ENCODE measurements at places on chromosomes 3 and 15.

DNA sequence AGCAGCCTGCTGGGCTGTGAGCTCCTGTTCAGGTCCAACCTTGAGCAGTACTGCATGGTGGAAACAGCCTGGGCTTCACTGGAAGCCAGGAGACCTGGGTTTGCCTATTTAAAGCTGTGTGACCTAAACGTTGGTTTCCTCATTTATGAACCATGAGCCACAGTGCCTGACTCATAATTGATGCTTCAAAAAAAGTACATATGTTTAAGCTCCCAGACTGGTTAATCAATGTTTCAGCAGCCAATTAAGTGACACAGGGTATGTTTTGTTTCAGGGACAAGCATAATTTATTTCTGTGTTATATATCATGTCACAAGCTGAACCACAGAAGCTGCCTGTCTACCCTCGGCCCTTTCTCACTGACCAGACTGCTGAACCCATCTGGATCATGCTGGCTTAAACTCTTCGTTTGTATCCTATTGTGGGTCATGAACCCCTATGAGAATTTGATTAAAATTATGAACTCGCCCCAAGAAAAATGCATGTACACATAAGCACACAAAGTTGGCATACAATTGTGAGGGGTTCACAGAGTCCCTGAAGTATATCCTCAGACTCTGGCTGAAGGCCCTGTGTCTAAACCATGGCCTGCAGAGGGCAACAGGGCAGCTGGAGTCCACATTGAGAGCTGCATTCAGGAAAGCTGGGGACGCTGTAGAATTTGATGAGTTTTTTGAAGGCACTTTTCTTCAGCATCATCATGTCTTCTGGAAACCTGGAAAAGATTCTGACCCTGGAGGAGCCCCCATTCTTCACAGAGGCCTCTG, 23.7 kb downstream of the HDC start:
- no peak for DNase-seq

DNA sequence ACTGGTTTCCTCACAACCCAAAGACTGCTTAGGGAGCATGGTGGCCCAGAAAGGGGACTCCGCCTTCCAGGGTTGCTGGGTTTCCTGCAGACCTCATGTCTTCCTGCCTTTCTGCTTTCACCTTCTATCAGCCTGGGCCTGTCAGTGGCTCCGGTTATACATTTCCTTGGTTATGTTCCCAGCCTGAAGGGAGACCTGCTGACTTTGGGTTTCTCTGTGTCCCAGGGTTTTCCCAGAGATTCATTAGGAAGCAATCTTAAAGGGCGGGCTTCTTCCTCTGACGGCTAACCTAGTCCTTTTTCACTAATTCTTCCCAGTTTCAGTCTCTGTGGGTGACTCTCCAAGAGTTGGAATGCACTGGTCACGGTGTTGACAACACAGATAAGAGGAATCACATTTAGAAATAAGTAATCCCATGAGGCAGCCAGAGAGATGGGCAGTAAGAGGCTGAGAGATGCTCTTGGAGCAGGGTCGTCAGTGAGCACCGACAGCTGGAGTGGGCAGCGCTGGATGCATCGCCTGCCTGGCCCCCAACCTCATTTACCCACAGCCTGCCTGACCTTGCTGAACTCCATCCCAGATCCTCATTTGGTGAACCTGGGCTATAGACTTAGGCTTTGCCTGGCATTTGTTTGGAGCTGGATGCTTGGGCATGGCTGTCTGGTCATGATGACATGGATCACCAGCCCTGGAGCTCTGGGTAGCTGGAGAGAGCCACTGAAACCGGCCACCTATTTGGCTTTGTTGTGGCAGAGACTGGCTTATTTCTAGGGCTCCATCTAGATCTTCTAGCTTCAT, 10.0 kb upstream of the EHD4 start:
- DNase-seq: no peak

DNA sequence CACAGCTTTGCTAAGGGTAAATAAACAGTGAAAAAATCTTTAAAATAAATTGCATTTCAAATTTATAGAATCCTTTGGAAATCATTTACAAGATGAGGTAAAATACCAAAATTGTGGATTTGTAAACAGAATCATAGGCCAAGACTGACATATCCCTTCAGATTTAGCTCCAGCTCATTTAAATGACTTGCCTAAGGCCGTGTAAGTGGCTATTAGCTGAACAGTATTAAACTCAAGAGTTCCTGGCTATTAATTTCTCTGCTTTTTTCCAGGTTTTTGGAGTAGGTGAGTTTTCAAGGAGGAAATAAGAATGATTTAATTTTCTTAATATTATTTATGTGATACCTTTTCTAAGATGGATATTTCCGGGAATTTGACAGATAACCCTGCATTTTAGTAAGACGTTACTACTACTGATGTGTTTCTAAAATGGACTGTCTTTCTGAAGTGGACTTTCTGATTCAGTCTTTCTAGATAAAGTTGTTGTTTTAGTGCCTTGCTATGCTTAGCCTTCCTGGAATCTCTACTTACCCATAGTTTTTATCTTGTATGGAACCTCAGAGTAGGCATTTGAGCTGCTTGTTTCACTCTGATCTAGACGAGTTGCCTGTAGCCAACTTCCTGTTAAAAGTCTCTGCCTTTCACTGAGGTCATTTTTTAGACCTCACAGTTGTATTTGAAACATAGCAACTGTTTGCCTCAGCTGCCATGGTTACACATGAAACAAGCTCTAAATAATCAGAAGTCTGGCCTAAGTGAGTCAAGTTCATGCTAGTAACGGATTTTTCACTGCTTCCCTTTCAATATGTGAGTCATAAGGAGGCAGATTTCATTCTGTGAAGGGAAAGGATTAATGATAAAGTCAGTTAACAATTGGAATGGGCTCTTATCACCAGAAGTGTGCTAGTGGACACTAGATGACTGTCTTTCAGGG, 127.0 kb downstream of the KLHL25 start:
- DNase-seq: no peak

DNA sequence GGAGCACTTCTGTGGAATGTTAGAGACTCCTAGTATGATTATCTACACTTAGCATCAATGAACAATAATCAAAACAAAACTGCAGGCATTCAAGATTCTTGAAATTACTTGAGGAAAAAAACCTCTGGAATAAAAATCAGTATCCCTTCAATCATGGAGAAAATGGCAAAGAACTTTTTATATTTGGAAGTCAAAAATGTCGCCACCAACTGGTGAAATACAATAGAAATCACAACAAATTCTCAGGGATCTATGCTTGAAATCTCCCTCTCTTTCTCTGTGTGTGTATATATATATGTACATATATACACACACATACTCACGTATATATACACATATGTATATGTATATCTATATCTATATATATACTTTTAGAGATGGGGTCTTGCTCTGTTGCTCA, 378.9 kb upstream of the ALCAM start:
- DNase-seq: no peak

DNA sequence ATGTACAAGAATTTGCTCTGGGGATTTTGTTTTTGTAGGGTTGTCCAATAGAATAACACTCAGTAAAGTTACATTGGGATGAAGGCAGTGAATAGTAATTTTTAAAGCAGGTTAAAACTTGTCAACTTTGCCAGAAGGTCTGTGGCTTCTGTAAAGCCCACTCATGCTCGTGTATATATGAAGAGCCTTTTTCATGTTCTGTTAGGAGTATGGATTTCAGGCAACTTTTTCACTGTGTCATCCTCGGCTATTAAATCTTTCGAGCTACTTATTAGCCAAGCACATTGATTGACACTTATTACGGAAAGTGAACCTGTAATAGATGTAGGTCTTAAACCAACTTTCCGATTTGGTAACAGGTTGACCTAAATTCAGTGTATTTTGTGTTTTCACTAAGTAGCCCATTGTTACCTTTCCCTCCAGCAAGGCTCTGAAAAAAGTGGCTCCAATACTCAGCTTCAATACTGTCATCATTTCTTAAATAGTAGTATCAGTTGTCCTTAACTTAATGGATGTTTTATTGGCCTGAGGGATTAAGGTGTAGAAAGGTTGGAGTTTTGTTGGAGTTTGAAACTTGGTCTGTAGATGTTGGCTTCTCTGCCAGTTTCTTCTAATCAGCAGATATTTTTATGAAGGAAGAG, 1.7 kb downstream of the PAK2 start:
- DNase-seq: no peak

DNA sequence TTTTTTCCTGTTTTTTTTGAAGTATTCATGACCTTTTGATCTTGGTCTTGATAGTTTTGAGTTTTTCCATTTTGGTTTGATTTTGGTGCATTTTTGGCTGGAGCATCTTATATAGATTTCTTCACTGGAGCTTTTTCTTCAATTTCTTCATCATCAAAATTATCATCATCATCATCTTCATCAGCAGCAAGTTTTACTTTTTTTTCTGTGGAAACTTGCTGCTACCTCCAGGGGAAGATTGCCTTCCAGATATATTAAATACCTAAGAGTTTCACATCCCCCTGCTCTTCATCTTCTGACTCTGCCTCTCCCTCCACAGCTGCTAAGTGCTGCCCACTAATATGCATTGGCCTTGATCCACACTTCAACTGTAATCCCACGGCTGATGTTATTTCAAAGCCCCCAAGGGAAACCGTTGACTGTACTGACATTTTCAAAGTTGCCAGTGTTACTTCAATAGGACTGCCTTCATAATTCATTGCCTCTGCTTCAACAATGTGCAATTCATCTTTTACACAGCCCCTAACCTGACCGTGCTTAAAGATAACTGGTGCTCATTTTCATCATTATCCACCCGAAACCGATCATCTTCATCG, 151.7 kb downstream of the NR1D2 start:
- no peak for DNase-seq

- no peak for DNase-seq
Observed at GRCh38 chr3:61537366-61537765, 24.0 kb upstream of the PTPRG start.

GRCh38 chr15:79078763-79079410, 11.7 kb downstream of the RASGRF1 start:
- DNase-seq: no peak

DNA sequence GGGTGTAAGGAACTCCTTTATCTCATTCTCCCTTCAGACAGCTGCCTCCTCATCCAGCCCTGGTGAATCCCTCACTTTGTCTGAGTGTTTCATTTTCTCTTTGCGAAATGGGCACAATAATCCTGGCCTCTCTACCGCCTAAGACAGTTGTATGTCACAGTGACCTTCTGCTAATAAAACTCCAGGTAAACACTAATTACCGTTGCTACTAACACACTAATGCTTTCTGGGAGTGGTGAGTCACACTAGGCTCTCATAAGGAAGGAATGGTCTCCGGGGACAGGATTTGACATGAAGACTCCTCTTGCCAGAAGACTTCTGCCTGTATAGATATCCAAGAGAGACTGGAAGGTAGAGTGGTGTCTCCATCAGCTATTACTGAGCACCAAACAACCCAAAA, 71.7 kb upstream of the SNRK start:
- no peak for DNase-seq

GRCh38 chr3:22728406-22728805, 474.7 kb upstream of the UBE2E2 start:
- DNase-seq: no peak

DNA sequence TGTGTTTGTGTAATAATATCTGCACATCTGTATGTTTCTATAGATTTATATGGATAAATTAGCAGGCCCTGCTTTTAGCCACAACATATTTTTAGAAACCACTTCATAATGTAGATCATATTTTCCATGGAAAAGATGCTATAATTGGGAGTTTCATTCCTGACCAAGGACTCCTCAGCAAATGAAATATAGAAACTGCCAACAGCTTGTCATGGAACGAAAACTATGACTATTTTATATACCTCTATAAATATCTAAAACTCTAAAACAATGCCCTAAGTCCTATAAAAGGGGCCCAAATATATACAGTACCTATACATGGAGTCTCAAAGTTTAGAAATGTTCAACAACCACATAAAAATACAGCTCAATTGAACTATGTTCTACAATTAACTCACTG, 27.9 kb downstream of the EID1 start:
- no peak for DNase-seq

DNA sequence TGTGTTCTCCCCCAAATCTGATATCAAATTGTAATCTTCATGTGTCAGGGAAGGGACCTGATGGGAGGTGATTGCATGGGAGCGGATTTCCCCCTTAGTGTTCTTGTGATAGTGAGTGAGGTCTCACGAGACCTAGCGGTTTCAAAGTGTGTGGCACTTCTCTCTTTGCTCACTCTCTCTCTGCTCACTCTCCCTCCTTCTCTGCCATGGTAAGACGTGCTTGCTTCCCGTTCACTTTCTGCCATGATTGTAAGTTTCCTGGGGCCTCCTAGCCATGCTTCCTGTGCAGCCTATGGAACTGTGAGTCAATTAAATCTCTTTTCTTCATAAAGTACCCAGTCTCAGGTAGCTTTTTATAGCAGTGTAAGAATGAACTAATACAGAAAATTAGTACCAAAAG, 30.6 kb upstream of the OR5H6 start:
- DNase-seq: no peak

DNA sequence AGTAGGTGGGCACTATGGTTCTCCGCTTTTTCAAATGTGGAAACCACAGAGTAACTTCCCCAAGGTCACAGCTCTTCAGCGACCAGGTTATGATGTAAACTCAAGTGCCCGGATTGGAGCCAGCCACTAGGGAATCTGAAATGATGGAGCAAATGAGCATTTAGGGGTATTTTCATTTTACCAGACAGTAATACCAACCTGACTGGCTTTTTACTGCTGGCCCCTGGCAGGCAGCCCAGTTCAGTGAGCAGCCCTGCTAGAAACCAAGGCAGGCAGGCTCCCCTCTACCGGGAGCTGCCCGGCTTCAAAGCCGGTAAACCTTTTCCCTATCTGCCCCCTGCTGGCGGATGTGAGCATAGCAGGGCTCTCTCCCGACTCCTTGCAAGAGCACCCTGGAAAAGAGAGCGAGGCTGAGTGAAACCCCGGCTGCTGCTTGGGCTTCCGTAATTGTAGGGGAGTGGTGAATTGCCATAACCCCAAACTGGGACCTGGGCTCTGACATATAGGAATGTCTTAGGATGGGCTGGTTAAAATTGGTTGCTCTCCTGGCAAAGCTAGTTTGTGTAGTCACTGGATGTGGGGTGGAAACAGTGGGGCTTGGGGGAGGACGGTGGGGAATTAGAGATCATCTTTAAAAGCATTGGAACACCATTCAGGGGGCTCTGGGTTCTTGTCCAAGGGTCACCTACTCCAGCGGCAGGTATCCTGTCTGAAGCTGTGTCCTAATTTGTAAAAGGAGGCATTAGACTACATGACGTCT, 98.0 kb upstream of the TNFAIP8L3 start:
- peak; percentile 52 for DNase-seq

- DNase-seq: peak; percentile 82
Observed at GRCh38 chr15:77527164-77527778, 105.4 kb downstream of the LINGO1 start.

GRCh38 chr3:133472242-133472641, 72.4 kb downstream of the BFSP2 start:
- no peak for DNase-seq

GRCh38 chr3:65672871-65673815, 365.6 kb downstream of the MAGI1 start:
- DNase-seq: peak; percentile 7
